ENCODE measurements at places on chromosomes 4 and X.
A peak's percentile ranks its signal among the peaks of the same experiment; 100 is the strongest.

- DNase-seq, result no peak
These were observed 86.0 kb downstream of the PCYT1B start for GRCh38 chrX:24561121-24561520.

DNA sequence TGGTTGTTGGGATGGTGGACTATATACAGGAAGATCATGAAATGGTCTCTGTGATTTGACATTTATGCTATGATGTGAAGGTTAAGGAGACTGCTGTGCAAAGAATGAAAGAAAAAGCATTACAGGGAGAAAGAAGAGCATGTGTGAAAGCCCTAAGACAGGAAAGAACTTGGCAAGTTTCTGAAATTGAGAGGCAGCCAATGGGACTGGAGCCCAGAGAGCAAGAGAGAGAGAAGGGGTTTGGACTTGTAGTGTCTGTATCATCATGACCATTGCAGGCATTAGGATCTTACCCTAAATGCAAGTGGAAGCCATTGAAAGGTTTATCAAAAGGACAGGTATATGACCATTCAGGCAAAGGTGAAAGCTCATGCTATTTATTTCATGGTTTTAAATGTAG lies 147.1 kb downstream of the NAA11 start:
- DNase-seq, result no peak

GRCh38 chr4:168710353-168710946 lies 213.6 kb downstream of the PALLD start:
- no peak for DNase-seq

- DNase-seq, result no peak
These were observed 1631.9 kb upstream of the PABPC4L start for GRCh38 chr4:135833529-135833928.

DNA sequence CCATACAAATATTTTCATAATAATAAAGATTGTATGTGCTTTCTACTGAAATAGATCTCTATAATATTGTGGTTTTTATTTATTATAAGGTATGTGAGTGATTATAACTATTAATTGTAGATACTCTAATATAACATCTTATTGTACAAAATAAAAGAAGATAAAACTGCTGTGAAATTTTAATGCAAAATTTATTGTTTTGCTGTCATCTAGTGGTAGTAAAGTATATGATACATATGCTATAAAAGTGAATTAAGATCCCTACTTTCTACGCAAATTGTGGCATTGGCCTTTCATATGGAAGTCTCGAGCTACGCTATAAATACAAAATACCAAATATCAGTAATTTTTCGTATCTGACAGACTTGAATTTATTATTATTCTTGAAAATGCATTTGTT lies 19.3 kb downstream of the YIPF7 start:
- DNase-seq, result no peak

- DNase-seq, result peak; percentile 3
These were observed 1.5 kb upstream of the PAQR3 start for GRCh38 chr4:78940752-78941151.
